ENCODE measurements at places on chromosomes 2 and 18.

DNA sequence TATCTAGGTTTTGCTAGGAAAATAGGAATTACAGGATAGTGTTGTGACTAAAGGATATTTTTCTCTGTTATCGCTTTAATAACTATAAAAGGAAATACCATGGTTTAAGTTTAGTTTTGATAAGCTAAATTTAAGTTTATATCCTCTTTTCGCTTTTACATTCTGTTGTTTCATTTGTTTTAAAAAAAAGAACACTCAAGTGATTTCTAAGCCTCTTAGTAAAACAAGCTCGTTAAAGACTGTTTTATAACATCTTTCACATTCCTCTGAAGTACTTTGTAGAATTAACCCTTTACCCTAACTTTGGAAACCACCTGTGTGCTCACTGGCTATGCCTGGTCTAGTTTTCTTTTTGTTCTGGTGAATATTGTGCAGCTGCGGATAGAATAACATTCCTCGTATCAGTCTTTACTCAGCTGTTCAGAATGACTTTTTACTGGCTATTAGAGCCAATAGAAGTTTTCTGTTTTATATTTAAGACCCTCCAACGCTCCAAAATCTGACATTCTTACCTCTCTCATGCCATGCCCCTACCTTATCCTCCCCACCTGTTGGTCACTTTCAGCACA is 183.1 kb downstream of the PTPRM start:
- DNase-seq = no peak

GRCh38 chr2:176443946-176444345 is 174.7 kb downstream of the MTX2 start:
- DNase-seq = no peak

GRCh38 chr18:2147476-2148230 is 423.7 kb downstream of the METTL4 start:
- DNase-seq = no peak

DNA sequence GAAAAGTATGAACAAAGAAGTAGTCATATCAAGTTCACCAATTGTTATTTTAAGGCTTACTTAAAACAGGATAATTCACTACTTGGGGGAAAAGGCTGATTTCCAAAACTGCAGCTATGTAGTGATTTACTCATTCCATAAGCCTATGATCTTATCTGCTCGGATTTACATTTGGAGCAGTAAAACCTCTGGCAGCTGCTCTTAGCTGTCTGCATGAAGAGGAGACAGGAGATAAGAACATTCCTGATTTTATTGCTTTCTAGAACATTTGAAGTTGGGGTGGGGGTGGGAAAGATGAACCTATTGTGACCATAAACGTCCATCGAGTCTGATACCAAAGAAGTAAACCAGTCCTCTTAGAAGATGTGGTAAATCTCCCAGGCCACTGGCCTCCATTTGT is 120.9 kb downstream of the MMADHC start:
- no peak for DNase-seq

DNA sequence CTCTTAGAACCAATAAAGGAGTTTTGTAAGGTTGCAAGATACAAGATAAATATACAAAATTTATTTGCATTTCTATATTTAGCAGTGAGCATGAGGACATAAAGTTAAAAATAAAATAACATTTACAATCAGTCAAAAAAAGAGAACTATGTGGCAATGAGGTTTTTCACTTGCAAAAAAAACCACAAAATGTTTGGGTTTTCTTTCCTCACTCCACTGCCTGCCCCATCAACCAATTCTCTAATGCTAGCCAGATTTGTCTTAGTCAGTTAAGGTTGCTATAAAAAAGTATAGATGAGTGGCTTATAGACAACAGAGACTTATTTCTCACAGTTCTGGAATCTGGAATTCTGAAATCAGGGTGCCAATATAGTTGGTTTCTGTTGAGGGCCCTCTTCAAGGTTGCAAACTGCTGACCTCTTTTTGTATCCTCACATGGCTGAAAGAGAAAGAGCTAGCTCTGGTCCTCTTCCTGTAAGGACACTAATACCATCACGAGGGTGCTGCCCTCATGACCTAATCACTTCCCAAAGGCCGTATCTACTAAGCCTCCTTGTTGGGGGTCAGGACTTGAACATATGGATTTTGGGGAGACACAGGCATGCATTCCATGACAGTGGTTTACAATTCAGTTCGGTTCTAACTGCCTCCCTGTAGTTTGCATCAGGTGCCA is 566.2 kb downstream of the GALR1 start:
- no peak for DNase-seq

DNA sequence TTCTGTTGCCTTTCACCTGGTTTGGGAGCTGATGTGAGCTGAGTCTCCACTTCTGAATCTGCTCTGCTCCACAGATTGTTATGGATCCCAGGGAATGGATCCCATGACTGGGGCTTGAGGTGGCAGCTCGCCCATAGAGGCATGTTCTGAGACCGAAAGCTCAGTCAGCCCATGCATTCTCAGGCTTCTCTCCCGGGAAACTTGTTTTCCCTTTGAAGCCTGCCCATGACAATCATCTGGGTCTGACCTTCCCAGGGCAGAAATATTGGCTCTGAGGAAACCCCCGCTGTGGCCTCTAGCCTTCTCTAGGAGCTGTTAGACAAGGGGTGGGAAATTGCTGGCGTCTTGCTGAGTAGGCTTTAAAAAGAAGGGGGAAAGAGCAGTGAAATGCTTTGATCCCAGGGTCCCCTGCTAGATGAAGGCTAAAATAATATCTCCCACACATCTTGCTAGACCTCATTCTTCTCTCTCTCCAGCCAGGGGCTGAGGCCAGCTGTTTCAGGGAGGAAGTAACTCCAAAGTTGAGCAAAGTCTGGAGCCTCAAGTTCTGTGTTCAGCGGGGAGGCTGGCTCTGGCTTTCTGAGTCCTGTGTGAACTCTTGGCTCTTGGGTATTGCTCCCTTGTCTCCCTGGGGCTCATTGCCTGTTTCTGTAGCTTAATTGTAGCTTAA is 2.0 kb downstream of the VAMP8 start:
- DNase-seq = no peak

DNA sequence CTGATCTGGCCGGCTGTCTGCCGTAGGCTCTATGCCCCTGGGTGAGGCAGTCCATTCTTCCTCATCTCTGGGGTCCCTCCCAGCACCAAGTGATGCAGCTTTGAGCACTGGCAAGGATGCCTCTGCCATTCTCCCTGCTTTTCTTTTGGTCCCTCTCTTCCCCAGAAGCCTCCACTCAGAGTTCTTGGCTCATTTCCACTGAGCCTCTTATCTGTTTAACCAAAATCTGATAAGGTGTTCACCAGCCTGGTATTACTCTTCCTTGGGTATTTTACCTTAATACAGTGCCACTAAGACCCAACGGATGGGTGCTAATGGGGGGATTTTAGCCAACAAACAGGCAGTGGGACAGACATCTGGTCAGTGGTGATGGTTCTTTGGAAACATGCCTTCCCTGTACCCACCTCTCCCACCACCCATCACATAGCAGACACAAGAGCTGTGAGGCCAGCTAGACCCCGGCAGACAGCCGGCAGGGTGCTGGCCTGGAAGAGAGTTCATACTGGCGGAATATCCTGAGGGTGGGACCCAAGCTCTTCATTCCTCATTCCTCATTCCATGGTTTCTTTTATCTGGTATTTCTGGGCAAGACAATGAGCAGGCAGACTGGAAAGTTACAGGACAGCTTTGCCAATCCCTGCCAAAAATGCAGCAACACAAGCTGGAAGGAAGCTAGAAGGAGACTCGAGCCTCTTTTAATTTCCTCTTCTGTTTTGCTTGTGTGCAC is 34.6 kb downstream of the ZBTB7C start:
- no peak for DNase-seq

- no peak for DNase-seq
These were observed 385.5 kb downstream of the LPIN1 start for GRCh38 chr2:12131975-12132374.

DNA sequence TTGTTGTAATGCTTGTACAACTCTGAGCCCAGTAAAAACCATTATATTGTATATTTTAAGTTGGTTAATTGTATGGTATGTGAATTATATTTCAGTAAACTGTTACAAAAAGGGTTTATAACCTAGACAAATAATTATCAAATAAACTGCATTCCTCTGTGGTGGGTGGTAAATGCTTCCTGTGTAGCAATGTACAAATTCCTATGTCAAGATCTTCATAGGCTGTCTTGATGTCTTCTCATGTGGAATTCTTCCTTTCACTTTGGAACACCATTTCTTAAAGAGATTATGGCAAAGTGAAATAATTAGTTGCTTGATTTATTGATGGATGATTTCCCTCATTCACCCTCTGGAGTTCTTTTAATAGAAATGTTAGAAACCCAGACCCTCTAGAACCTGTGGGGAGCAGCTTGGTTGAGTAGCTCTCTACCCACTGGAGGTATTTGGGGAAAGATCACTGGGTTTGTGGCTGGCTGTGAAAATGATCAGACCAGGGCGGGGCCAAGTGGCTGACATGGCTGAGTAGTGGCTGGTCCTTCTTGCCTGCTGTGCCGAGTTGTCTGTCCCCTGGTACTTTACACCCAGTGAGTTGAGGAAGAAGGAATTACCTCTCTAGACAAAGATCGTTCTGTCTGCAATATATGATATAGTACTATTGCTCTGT is 22.4 kb upstream of the MGAT5 start:
- no peak for DNase-seq

- DNase-seq = no peak
These were observed 366.7 kb upstream of the KCNJ3 start for GRCh38 chr2:154331784-154332183.

DNA sequence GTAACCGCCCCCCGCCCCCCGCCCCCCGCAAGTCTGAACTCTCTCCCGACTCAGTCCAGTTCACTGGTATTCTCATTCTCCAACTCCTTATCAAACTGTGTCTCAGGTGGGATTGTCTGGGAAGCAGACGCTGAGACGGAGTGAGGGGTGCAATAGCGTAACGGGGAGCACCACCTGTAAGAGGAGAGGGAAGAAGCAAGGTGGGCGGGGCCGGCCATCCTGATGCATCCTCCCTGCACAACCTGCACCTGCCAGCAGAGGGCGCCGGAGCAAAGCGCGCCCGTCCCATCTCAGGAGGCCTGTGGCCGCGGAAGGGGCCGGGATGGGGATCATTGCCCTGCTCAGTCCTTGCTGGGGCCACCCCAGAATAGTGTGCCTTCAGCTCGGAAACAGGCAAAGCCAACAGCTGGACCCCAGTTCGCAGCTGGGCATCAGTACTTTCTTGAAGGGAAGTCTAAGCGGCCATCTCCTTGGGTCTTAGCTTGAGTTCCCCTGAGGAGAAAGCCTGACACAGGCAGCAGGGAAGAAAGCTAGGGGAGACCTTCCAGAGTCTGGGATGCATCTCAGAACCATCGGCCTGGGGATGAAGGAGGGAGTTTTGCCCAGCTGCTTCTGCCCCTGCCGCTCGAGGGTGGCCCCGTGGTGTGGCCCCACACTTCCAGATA is 208.0 kb downstream of the TFCP2L1 start:
- DNase-seq = peak; percentile 59

DNA sequence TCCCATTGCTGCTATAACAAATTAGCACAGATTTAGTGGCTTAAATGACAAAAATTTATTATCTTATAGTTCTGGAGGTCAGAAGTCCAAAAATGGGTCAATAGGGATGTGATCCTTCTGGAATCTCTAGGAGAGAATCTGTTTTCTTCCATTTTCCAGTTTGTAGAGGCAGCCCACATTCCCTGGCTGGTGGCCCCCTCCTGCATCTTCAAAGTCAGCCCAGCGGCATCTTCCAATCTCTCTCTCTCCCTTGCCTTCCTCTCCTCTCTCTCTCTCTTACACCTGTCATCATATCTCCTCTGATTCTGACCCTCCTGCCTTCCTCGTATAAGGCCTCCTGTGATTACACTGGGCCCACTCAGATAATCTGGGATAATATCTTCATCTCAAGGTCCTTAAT is 3.9 kb upstream of the AGAP1 start:
- DNase-seq = no peak

GRCh38 chr2:240459401-240460252 is 24.2 kb downstream of the GPC1 start:
- DNase-seq = no peak

DNA sequence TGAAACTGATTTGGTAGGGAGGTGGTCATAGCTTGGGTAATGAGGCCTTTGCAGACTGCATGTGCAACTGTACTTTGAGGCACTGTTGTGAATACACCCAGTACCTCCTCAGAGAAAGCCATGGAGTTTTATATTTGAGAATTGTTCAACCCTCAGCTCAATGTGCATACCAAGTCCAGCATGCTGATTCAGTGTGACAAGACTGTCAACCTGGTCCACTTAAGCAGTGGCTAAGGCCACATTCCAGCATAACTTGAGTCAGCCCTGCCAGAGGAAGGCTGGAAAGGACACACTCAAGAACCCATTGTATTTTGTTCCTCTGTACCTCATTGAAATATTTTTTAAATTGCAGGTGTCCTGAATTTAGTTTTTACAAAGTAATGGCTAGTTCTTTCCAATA is 121.8 kb upstream of the HNMT start:
- no peak for DNase-seq

DNA sequence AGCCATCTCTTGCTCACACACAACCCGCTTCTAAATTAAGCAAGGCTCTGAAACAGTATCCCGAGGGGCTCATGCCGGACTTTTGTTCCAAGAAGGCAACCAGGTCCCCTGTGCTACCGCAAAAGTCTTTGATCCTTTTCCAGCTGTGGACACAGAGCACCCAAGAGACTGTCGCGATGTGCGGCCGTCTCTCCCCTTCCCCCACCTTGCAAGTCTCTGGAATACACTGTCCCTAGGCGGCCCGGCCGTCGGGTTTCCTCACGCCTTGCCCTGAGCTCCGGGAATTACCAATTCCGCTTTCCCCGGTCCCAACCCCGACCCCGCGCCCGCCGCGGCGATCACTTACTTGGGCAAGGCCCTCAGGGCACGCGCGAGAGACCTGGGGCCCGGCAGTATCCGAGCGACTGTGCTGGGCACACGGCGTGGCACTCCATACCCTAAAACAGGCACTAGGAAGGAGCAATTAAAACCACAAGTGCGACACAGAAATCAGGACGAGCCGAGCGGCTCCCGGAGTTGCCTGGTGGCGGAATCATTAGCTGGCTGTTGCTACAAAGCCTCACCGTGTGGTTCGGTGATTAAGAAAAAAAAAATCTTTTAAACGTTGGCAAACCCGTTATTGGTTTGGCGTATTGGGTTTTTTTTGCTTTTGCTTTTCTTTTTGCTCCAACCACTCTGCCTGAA is 2.2 kb upstream of the DLX1 start:
- no peak for DNase-seq

- DNase-seq = no peak
These were observed 113.5 kb downstream of the EFEMP1 start for GRCh38 chr2:55809875-55810621.

DNA sequence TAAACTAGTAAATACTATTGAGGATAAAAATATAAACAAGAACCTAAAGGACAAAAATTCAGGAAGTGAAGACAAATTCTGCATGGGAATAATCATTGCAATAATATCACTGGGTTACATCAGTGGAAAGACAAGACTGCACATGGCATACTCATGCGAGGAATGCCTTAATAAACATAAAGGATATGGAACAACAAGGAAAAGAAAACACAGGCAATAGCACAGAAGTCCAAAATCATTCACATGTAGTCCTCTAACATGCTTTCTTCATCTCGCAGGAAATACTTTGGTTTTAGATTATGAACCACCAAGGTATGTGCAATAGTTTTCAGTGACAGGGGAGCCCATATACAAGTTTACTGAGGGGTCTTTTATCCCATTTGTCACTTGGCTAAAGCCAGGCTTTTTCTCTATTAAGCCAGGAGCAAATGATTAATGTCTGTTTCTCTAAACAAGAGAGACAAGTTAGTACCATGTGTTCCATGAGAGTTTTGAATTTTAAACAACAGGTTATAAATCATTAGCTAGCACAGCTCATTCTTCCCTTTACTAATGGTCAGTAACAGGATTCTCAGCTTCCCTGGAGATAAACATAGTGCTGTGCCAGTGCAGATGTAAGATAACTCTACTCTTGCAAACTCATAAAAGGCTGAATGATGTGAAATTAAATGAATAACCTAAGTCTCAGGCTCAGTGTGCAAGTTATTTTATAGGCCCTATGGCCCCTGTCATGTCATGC is 353.6 kb upstream of the FSIP2 start:
- DNase-seq = no peak
